ENCODE measurements at places on chromosomes 11 and 22.

DNA sequence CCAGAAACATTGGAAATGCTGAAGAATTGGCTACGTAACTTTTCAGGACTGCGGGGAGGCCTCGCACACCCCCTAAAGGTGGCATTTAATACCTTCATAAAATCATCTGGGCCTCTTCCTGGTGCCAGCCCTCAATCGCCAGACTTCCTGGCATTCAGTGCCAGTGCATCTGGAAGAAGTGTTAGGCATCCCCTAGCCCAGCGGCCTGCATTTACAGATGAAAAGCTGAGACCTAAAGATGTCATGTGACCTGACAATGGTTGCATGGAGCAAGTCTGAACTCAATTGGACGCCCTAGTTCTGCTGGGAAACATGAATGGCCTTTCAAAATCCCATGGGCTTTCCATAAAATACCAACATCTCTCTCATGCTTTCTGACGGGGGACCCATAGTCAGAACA lies 81.0 kb upstream of the TMEM45B start:
- no peak for DNase-seq

- DNase-seq, result no peak
Observed at GRCh38 chr11:111502611-111503010, 9.6 kb downstream of the BTG4 start.

- DNase-seq, result no peak
Observed at GRCh38 chr11:34631737-34632104, 10.8 kb downstream of the EHF start.

- DNase-seq, result no peak
Observed at GRCh38 chr22:37112084-37112728, 2.7 kb upstream of the TMPRSS6 start.

GRCh38 chr11:73201888-73202780 lies 15.9 kb upstream of the P2RY2 start:
- DNase-seq, result no peak

GRCh38 chr11:25775603-25776002 lies 556.3 kb upstream of the ANO3 start:
- DNase-seq, result no peak

DNA sequence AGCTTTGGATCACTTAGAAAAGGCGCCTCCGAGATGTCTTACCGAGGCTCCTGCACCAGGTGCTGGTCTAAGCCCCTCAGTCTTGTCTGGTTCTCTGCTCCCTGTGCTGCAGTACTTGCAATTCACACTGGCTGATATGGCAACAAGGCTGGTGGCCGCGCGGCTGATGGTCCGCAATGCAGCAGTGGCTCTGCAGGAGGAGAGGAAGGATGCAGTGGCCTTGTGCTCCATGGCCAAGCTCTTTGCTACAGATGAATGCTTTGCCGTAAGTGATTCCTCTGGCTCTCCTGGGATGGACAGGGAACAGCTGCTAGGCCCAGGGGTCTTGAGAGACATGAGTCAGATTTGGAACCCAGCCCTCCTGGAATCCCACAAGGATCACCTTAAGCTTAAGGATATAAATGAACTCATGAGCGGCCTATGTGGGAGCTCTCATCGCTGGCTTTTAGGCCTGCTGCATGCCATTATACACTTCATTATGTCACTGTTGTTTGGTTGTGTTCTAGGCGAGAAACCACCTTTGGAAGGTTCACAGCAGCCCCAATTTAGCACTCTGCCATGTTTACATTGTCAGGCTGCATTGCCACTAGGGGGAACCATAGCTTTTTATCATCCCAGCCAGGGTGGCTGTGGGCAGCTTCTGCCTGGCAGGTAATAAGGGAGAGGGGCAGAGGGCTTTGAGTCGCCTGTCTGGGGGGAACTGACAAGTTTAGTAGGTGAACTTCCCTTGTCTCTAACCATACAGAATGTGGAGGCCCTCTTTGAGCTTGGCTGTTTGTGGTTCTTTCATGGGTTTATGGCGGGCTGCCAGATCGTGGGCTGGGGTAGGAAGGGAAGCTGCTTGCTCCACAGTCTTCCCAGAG lies 8.5 kb downstream of the ACAD8 start:
- no peak for DNase-seq

DNA sequence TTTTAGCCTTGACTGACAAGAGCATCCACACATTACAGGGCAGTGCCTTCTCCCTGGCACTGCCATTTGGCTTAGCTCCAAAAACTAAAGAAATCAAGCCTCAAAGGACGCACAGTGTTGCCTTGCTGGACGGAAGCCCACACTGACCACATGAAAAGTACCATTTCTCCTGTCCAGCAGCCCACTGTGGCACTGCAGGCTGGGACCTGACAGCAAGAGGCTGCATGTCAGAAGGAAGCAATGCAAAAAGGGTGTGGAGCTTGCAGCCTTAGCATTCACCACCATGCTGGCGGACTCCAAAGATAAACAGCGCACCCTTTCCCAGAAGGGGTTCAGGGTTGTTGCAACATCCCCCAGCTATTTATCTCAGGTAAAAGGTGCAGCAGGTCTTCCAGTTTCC lies 109.3 kb upstream of the BMAL1 start:
- no peak for DNase-seq

Data from amygdala (tissue), 56 donors.